ENCODE measurements at places on chromosomes 6 and 20.
A peak's percentile ranks its signal among the peaks of the same experiment; 100 is the strongest.

GRCh38 chr6:163123098-163123497 is 291.4 kb upstream of the QKI start:
- no peak for DNase-seq

DNA sequence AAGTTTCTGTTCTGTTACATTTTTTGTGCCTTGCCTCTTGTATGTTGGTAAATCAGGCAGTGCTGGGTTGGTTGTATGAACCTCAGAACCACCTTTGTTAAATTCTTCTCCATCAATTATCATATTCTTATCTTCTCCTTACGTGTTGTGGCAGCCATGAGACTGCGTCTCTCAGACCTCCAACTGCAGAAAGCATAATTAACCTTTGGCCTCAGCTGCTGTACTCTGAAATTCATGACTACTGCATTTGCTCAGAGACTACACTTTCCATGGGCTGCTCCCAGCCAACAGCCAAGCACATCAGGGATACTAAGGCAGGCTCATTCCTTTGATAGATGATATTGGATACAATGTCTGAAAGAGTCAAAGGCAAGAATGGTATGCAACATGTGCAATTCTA is 15.1 kb upstream of the SNX3 start:
- DNase-seq = no peak

DNA sequence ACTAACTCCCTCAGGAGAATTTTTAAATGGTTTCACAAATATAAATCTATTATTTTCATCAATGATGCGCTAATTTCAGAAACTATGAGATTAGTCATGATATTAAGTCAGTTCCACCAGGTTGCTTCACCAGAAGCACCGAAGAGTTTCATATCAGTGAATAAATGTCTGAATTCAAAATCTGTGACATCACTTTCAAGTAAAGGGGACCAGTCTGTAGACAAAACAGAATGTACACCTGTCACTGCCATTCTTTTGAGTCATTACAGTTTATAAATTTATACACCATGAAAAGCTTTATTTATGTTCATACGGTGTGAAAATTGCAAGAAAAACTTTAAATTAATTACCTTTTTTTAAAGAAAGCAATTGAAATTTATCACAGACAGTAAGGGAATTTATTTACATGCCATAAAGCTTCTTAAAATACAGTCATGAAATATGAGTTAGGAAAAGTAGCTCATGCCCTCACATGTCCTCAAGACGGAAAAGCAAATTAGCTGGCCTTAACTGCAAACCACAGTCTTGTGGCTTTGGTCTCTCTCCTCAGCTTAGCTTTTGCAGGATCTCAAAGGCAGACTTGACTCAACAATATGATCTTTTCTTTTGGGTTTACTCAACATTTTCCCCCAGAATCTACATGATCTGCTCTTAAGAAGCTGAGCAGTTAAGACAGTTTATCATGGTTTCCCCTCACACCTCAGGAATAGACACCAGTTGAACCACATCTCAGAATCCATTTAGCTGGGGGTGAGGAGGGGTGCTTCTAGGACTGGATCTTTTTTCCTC is 177.7 kb upstream of the MCHR2 start:
- no peak for DNase-seq

GRCh38 chr6:152241013-152241766 is 396.0 kb downstream of the SYNE1 start:
- DNase-seq = no peak

DNA sequence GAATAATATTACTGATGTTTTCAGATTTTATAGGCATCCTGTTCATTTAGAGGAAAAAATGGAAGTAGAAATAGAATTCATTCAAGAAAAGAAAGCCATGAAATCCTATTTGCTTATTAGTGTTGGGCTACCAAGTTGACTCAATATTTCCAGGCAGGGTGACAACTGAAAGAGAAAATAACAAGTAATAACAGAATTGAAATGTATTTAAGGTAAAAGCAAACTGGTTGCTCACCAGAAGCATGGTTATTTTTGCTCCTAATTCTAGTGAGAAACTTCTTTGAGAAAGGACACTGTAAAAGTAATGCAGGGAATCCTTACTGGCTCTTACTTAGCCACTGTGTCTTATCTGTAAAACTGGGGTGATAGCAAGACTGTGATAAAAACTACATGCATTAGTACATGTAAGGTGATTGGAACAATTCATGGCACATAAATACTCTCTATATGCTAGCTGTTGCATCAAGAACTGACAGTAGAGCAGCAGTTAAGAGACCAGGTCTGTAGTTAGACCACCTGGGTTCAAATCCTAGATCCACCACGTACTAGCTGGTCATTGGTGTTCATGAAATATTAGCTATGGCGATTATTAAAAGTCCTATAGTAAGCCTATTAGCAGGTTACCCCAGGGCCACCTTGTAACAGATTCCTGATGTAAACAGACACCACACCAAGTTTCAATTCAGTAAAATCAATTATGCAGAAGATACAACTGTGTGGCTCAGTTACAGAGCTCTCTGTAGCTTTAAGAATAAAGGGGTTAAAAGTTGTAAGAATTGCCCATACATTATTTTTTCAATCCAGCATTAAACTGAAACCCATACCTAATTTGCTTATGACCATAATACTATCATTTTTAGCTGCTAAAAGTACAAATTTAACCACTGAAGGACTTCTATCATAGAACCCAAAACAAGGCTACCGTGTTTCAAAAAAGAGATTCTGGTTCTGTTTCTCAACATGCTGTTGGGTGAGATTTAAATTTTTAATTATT is 159.2 kb upstream of the COL21A1 start:
- no peak for DNase-seq

GRCh38 chr6:122180132-122180531 is 219.3 kb upstream of the HSF2 start:
- DNase-seq = no peak

DNA sequence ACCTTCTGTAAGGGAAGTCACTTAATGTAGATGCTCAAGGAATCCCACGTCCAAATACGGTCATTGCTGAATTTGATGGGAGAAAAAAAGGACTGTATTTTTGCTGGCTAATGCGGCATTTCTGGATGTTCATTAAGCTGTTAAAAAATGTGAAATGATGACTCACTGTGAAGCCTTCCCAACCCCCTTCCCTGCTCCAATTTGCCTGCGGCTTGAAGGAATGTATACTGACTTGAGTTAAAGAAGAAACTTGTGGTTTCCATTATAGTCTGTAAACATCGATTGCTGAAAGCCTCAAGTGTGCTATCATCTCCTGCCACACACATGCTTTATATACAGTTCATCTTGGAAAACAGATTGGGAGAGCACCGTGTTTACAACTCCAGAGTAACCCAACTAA is 249.1 kb upstream of the JAG1 start:
- DNase-seq = no peak

GRCh38 chr6:46220352-46221221 is 49.8 kb upstream of the ENPP5 start:
- DNase-seq = peak; percentile 12

DNA sequence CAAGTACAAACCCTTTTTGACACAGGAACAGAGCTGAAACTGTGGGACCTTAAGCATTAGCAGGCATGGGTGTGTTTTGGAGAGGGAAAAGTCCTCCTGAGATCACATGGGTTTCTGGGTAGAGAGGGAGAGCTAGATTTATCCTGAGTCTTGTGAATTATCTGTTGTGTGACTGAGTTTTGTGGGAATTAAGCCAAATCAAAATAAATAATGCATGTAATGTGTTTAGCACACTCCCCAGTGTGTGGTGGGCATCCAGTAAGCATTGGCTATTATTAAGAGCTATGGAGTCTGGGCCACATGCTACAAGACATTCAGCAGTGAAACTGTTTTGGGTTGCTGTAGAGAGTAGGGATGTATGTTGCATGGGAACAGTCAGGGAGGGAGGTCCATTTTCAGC is 75.3 kb upstream of the JAG1 start:
- no peak for DNase-seq

- DNase-seq = no peak
Measured at GRCh38 chr6:107083047-107083768, 32.1 kb downstream of the BEND3 start.
